ENCODE measurements at places on chromosomes 12 and 14.

DNA sequence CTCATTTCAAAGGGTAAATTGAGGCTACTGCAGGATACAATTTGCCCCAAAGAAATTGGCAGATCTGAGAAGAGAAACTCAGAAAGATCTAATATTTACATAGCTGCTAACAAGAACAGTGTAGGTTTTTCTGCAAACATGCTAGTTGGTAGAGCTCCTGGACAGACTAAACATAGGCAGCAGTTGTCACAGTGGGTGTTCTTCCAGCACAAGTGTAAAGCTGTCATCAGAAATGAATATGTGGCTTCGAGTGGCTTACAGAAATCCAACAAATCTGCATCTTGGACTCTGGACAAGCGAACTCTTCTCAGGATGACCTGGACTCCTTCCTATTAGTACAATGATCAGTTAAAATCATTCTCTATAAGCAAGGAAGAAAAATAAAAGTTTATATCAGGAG is 5.9 kb downstream of the CBX5 start:
- ATAC-seq = no peak

DNA sequence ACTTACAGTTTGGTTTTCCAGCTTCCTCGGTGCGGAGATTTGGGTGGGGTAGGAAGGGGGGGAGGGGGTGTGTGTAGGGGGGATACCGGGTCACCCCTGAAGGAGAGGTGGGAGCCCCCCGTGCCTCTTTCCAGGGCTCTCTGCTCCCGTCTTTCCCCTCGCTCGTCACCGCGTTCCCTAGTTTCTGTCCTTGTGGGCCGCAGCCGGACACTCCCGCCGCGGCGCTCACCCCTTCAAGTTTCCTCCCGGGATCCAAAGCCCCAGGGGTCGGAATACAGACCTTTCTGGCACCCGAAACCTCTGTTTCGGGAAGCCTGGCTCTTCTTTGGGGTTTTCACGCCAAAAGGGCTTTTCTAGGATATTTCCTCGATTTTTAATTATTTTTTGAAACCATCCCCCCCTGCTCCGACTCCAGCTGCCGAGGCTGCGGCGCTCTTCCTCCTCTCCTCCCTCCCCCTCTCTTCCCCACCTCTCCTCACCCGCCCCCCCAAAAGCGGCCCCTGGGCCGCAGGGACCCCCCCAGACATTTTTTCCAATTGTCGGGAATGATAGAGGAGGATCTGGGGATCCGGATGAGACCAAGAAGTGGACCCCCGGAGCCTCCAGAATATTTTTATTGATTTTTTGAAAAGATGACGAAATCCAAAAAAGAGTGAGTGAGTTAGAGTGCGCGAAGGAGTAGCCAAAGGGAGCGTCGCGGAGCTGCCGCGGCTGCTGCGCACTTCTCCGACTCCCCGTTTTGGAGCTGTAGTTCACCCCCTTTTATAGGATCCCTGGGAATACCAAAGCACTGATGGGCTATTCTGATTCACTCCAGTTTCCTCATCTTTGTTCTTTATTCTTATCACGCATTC is 1.7 kb downstream of the CCND2 start:
- no peak for ATAC-seq

DNA sequence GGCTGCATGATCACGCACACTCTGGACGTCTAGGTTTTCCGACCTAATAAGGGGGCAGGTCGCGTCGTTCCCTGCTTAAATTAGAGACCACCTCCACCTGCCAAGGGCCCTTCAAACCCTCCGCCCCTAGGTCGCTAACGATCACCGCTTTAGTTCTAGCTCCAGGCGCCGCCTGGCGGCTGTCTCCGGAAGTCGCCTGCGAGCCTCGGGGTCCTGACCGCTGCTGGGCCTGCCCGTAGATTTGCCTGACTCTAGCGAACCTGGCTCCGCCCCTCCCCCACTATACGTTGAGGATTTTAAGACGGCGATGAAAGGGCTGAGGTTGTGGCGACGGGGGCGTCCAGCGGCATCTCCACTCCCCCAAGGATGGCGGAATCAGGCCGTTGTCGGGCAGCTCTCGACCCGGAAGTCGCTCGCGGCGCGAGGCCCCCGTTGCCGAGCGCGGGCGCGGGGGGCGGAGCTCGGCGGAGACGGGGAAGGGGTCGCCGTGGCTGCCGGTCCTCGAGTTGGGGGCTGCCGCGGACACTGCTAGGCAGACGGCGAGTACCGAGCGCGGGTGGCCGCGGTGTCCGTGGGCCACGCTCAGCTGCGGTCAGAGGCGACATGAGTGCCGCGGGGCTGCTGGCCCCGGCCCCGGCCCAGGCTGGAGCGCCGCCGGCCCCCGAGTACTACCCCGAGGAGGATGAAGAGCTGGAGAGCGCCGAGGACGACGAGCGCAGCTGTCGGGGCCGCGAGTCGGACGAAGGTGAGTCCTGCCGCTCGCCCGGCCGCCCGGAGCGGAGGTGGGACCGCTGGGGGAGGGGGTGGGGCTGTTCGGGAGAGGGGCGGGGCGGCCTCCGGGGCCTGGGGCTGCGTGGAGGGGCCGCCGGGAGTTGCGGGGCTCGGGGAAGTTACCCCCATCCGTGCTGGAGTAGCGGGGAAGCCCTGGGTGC is at the start of gene SUDS3:
Gene SUDS3, plus strand, starts transcription at position 467 of the 932 bp plus-strand sequence. Its CDS starts 137 bp downstream, at position 604.
- peak; percentile 25 for ATAC-seq

- no peak for ATAC-seq
Observed at GRCh38 chr14:81982046-81982445, 448.4 kb upstream of the SEL1L start.

DNA sequence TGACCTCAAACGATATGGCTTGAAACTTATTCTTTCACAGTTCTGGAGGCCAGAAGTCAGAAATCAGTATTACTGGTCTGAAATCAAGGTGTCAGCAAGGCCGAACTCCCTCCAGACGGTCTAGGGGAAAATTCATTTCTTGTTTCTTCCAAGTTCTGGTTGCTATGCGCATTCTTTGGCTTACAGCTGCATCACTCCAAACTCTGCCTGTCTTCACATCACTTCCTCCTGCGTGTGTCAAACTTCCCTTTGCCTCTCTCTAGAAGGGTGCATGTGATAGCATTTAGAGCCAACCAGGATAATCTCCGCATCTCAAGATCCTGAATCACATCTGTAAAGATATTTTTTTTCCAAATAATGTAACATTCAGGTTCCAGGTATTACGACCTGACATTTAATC is 62.8 kb downstream of the DENND5B start:
- no peak for ATAC-seq

DNA sequence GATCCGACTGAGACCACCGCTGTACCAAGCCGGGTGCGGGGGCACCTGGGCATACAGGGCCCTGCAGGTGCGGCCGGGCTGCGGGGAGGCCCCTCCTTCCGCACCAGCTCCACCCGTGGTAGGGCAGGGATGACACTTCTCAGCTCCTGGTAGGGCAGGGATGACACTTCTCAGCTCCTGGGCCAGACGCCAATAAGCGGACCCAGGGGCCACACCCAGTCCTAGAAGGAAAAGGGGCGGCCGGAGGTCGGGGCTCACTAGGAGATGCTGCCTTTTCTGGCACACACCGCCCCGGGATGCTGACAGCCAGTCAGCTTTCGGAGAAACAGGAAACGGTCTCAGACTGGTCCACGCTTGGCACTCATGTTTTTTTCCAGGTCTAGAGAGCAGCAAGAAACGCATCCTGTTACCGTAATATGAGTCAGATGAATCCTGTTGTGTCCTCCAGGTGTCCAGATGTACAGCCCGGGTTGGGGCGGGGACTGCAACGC is 34.8 kb downstream of the NFKBIA start:
- no peak for ATAC-seq

DNA sequence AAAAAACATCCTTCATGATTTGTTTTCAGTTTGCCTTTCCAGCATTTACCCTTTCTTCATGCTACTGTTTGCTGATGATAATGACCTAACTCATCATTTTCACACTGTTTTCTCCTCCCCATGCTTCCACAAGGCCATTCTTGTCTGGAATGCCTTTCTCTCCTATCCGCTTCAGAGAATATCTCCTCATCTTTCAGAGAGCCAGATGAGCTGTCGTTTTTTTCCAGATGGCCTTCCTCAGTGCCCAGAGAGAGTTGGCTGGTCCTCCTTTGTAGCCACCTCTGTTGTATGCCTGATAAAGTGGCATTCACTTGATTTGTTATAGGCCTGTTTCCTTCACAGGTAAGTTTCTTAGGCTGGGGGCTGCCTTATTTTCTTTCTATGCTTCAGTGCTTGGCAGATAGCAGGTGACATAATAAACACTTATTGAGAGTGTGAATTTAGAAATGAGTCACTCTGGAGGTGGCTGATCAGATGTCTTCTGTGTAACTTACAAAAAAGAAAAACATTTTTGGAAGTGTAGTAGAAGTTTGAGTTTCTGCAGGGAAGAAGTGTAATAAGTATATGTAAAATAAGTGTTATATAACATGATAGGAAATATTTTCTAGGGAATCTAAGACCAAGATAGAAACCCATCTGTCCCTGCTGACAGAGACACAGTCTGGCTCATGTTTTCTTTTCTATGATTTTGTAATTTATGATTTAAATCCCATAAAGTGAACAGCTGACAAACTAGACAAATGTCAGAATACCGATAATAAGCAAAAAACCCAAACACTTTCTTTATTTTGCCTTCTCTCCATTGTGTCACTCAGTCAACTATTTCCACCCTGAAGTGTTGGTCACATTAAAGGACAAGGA is 174.5 kb downstream of the DACT1 start:
- ATAC-seq = no peak

DNA sequence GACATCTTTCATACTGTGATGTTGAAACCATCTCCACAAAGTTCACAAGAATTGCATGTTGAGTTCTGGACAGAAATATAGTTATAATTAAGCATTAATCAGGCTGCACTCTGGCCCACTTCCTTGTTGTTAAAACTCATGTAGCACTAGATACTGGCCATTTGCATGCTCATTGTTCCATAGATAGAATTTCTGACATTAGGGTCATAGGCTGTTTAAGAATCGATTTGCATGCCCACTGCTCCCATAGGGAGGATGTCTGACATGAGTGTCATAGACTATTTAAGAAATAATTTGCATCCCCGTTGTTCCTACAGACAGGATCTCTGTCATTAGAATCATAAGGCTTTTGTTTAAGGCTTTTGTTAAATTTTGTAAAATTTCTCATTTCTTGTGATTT is 50.2 kb downstream of the MYF5 start:
- no peak for ATAC-seq

GRCh38 chr12:122726080-122726558 is 4.5 kb downstream of the HCAR1 start:
- peak; percentile 46 for ATAC-seq

DNA sequence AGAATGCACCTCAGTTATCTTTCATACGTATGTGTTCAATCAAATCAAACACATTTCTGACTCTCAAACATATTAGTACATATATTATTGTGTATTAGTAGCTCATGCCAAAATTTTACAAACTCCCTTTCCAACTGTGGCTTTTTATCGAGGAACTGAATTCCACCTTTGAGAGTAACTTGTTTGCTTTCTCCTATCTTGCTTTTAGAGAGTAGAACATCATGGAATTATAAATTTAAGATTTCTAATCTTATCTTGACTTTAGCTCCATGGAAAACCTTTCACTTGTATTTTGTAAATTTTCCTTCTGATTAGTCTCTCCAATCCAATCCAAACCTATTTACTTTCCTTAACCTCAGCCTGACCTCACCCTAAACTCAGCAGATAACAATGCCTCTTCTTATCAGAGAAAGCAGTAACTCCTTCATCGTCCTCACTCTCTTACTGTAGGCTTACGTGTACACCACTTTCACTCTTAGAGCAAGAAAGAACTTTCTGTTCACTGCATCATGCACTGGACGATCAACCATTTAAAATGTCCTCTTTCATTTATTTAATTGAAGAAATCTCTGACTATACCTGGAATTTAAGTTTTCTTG is 164.5 kb downstream of the TMTC3 start:
- ATAC-seq = no peak

GRCh38 chr12:78864403-78864869 is at the start of gene SYT1:
Gene SYT1 (plus strand): TSS chr12:78864774.
- no peak for ATAC-seq

DNA sequence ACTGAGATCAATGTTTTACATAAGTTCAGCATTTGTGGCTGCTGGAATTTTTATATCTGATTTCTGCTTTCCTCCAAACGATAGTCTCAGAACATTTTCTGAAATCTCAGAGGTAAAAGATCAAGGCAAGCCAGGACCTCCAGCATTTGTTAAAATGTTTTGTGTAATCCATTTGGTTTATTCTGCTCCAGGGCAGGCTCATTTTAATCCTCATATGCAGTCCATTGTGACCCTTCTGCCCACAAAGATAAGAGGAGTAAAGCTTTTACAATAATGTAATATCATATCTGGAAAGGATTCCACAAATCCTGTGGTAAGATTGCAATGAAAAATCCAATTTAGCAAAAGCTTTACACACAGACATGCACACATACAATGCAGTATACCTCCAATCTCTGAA is 55.3 kb upstream of the KCNH5 start:
- ATAC-seq = no peak

GRCh38 chr12:96882862-96883261 is 24.2 kb upstream of the NEDD1 start:
- ATAC-seq = peak; percentile 58

- ATAC-seq = no peak
Observed at GRCh38 chr12:58502226-58502625, 418.1 kb downstream of the LRIG3 start.

DNA sequence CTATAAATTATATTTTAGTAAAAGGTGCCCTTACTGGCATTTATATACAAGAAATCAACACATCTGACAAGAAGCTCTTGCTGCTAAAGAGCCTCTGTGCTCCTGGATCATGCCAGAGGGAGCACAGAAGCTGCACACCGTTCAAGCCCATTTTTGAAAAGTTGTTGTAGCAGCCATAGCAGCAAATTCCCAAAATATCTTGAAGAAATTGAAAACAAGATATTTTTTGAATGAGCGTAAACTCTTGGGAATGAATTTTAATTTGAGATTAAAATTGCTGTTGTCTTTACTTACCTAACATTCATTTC is 540 bp upstream of the CLEC2D start:
- ATAC-seq = no peak

DNA sequence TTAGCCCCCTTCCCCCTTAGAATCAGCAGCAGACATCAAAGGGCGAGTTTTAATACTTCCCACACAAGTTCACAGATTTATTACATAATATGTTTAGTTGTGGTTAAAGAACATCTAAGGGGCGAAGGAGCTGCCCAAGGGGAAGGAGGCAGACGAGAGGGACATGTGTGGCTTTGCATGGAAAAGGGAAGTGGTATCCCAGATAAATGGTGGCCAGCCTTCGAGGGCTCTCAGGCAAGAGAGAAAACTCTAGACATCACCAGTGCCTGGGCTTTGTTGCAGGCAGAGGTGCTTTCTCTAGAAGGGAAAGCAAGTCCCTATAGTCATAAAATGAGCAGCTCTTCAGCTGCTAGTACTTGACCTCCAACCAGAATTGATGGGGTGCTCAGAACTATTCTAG is 121.2 kb downstream of the CACNA1C start:
- ATAC-seq = no peak

DNA sequence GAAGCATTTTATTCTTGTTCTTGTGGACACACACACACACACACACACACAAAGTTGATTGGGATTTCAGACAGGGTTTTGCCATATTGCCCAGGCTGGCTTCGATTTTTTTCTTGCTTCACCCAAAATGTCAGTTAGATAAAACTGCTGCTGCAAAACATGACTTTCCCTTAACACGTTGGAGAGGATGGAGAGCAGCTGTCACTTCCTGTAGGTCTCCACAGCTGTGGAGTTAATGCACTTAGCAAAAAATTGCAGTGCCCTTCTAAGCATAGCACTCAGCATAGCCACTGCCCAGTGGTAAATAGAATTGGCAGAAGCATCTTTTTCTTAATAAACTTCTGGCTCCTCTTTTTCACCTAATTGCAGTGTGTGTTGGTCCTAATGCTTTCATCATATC is 54.5 kb downstream of the PDZRN4 start:
- no peak for ATAC-seq

GRCh38 chr14:61504901-61505300 is 183.5 kb downstream of the PRKCH start:
- ATAC-seq = no peak

GRCh38 chr12:75779891-75780496 is 251.6 kb downstream of the PHLDA1 start:
- no peak for ATAC-seq
